ENCODE measurements at places on chromosomes 5 and 9. TPM values are rescaled to one million over a fixed set of nuclear protein-coding genes. Genes with fewer than 3 reads are reported as not detected.

BTNL8 gene
- 0.16 TPM for polyA plus RNA-seq

LPAR1 gene
- 14.2 TPM for polyA plus RNA-seq

ENG gene
- polyA plus RNA-seq, result 362 TPM

NTNG2 gene
- 8.6 TPM for polyA plus RNA-seq

PALM2AKAP2 gene
- 7.6 TPM for polyA plus RNA-seq

IL13 gene
- polyA plus RNA-seq, result not detected

DNAH5 gene
- 0.02 TPM for polyA plus RNA-seq

NIPAL4 gene
- polyA plus RNA-seq, result 0.16 TPM

SLC28A3 gene
- polyA plus RNA-seq, result not detected

PCDHB15 gene
- 2.5 TPM for polyA plus RNA-seq

SNCB gene
- 2.3 TPM for polyA plus RNA-seq

SPARC gene
- polyA plus RNA-seq, result 301 TPM

TAF11L10 gene
- polyA plus RNA-seq, result not detected

PRELID2 gene
- 4.3 TPM for polyA plus RNA-seq

SLC1A1 gene
- 1.1 TPM for polyA plus RNA-seq

PCDHB7 gene
- 0.57 TPM for polyA plus RNA-seq

ALG2 gene
- 13.6 TPM for polyA plus RNA-seq

CEL gene
- polyA plus RNA-seq, result 2.8 TPM

ERCC8 gene
- 5.1 TPM for polyA plus RNA-seq

EGFLAM gene
- 3.9 TPM for polyA plus RNA-seq

EDIL3 gene
- 5.4 TPM for polyA plus RNA-seq

CDX1 gene
- polyA plus RNA-seq, result 0.09 TPM

TMEM252 gene
- polyA plus RNA-seq, result 0.16 TPM

NUTM2G gene
- 0.02 TPM for polyA plus RNA-seq

PHYHD1 gene
- polyA plus RNA-seq, result 57.8 TPM

TAL2 gene
- polyA plus RNA-seq, result 0.16 TPM

PCDHGA1 gene
- polyA plus RNA-seq, result 0.70 TPM

CBY3 gene
- polyA plus RNA-seq, result not detected

PCDHA12 gene
- 0.02 TPM for polyA plus RNA-seq
